Endothelial cell of umbilical vein (primary cell): ENCODE measurements at places on chromosomes 5 and 9. TPM values are rescaled to one million over a fixed set of nuclear protein-coding genes. Genes with fewer than 3 reads are reported as not detected.

IFNA17 gene
- total RNA-seq, result not detected in 2 replicates

GRCh38 chr9:116494815-116495634 is 192.1 kb upstream of the TRIM32 start:
- DNase-seq, result no peak

- DNase-seq, result no peak
Observed at GRCh38 chr5:124956471-124957029, 210.1 kb upstream of the ZNF608 start.

ZFP37 gene
- 1.3 and 1.6 TPM in 2 replicates for total RNA-seq

ANXA2R gene
- 6.6 and 8.1 TPM in 2 replicates for total RNA-seq

DNA sequence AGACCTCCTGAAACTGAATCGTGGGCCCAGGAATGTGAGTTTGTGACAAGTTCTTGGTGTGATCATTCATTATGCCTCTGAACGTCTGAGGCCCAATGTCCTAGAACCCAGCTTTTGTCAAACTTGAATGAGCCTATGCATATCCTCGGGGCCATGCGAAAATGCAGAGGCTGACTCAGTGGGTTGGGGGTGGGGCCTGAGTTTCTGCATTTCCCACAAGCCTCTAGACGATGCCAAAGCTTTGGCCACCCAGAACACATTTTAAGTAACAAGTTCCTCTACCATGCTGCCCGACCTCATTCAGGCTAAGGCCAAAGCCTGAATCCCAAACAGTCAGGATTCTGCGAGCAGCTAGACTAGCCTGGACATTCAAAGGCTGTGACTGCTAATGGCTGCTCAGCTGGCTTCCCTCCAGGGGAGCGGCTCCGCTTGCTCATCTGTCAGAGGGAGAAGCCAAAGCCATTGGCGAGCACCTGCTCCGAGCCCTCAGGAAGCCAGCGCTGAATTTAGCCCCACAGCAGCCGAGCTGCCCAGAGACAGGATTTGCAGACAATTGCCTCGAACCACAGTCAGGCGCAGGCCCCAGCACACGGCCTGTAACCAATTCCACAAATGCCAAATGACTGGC is 177.5 kb downstream of the ZDHHC21 start:
- no peak for DNase-seq

GRCh38 chr5:78888580-78889368 is 96.3 kb downstream of the ARSB start:
- no peak for DNase-seq

SLC22A4 gene
- 4.9 and 5.4 TPM in 2 replicates for total RNA-seq

- no peak for DNase-seq
Observed at GRCh38 chr9:38172586-38172985, 103.6 kb upstream of the SHB start.

DNA sequence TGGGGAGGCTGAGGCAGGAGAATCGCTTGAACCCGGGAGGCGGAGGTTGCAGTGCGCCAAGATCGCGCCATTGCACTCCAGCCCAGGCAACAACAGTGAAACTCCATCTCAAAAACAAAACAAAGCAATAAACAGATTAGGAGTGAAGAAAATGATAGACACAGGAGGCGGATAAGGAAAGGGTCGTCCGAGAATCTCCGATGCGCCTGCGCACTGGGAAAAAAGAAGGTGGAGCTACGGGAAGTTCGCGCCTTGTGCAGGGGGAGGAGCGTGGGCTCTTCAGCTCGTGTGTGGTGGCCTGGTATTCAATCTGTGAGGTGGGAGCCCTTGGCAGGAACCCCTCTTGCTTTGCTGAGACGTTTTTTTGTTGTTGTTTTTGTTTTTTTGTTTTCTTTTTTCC is 47.3 kb downstream of the GNA14 start:
- DNase-seq, result no peak

PCDHGA5 gene
- 0.78 and 0.93 TPM in 2 replicates for total RNA-seq

DNA sequence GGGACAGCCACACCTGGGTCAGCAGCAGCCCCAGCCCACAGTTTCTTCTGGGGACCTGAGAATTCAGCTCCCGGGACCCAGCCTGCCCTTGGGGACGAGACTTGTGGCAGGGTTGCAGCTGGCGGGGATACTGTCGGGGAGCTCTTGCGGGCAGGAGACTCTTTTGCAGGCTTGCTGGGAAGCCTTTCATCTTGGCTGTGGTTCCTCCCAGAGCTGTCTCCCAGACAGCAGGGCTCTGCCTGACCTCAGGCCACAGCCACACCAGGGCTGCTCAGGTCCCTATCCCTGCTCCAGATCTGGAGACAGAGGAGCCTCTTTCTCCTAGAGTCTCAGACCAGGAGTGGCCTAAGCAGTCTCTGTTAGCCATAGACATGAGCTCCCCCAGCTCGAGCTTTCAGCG is 4.7 kb upstream of the MYMK start:
- no peak for DNase-seq

- no peak for DNase-seq
Observed at GRCh38 chr5:14110196-14110595, 32.9 kb upstream of the TRIO start.

DNA sequence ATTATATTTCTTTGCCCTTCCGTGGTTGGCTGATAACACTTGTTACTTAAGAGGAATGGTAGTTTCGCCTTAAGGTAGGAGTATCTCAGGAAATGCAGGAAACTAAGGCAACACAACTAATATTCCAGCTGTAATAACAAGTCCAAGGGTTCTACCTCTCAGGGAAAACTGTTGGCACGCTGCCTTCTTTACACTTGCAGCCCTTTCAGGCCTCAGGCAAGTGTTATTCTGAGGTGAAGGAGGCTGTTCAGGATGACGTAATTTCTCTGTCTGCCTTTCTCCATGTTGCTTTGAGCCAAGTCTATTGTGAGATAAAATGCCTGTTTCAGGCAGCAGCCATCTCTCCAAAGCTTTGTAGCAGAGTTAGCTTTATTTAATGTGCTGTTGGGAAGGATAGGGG is 38.0 kb downstream of the VCAN start:
- peak; percentile 90 for DNase-seq

DNA sequence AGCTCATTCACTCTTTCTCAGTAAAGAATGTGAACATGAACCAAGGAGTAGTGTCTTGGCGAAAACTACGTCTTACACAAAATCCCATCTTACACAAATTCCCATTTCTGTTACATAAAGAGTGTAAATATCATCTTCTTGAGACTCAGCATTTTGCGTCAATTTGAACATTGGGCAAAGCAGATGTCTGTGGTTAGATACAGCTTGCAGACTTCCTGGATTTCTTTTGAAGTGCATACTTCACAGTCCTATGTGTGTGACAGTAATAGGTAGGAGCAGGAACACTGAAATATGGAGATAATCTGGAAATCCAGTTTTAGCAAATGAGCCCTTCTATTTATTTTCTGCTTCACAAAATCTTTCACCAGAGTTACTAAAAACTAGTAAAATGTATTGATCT is 58.8 kb downstream of the C6 start:
- DNase-seq, result no peak

FAF2 gene
- total RNA-seq, result 43.5 and 50.1 TPM in 2 replicates

- peak; percentile 34 for DNase-seq
Observed at GRCh38 chr9:121883281-121884056, 209.6 kb downstream of the TTLL11 start.

- no peak for DNase-seq
Observed at GRCh38 chr9:91751922-91752321, 198.1 kb downstream of the ROR2 start.

DNA sequence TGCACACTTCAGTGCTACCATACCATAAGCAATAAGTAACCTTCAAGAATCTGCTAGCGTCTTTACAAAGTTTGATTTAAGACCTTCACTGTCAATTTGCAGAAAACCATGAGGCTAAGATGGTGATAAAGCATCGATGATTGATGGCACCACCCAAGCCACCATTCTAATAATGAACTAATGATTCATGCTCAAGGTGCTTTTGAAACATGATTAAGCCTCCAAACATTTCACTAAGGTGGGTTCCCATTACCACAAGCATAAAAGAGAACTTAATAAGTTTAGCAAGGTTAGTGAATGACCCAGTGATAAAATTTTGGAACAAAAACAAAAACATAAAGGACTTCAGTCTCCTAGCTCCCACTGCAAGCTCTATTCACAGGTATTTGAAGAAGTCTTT is 214.7 kb downstream of the FBXL17 start:
- no peak for DNase-seq

DNA sequence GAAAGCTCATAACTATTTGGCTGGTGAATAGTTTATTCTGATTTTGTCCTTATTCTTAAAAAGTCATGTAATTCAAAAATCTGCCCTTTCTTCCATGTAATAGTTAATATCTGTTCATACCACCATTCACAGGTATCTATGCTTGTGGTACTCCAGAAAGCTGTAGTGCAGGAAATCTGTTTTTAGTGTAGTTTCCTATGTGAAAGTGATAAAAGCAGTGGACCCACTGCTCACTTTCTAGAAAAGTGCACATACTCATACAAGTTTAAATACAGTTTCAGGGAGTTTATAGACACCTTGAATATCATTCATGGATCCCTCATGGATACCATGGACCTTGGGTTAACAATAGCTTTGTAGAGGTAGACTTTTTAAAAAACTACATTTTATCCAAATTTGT is 20.2 kb downstream of the PBX3 start:
- DNase-seq, result no peak

DNA sequence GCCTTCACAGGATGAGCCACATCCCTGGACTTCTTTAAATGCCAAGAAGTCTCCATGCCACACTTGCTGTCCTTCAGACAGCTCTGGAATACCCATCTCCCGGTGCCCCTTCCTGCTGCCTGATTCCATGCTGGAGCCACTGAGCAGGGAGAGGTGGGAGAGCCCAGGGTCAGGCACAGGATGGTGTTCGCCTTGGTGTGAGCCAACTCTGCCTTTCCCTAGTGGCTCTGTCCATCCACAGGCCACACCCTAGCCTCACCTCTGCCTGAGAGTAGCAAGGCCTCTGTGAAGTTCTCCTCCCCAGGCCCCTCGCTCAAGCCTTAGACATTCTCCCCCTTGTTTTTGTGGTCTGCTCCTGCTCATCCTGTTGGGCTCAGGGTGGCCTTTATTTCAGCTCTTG is 54.2 kb upstream of the ANGPTL2 start:
- no peak for DNase-seq

DNA sequence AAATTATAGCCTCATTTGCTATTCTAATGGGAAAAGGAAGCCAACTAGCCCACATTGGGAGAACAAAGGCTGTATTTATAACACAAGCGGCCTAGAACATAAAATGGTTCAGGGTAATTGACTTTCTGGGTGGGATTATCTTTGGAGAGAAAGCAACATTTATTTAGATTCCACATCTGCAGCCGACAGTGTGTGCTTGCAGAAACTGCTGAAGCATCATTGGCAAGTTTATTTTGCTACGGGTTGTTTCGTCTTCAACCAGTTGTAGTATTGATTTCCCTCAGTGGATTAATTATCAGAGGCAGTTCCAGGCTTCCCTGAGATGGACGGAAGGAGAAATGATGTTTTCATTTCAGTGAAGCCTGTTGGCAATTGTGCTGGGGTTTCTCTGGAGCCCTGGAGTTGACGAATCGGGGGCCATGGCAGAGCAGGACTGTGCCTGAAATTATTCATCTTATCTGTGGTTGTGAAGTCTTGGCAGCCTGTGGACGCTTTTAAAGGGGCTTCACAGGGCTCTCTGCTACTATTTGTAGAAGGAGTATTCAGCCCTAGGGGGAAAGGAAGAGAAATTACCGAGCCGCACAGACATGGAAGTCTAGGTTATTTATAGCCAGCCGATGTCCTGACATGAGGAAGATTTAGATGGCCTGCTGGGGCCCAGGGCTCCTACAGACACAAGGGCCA is 290.6 kb upstream of the IRX4 start:
- no peak for DNase-seq

DNA sequence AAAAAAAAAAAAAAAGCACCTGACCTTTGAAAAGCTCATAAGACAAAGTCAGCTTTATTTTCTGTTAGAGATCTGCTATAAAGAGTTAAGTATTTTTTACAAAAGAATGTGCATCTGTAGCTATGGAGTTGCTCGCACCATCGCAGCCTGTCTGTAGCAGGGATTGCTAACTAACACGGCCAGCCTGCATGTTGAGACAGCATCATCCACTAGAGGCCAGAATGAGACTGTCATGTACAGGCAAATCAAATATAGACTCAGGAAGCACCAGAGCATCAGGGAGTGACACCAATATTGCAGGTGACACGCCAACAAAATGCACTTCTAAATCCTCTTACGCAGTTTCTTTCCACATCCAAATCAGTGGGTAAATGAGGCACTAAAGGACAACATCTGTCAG is 136.3 kb upstream of the RASEF start:
- DNase-seq, result peak; percentile 65

DNA sequence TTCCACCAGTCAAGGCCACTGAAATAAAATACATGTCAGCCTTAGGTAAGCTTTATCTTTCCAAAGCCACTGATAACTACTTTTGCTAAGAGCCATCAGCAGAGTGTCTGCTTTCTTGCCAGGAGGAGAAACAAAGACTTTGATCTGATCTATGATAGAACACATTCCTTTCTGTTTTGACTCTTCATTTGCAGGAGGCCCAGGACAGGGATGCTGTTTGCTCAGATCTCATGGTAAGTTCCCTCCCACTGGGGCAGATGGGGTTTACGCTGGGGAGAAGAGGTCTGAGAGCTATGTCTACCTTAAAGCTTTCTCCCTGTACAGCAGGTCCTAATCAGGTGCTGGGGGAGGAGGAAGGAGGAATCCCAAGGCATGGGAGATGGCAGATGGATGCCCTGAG is 497.6 kb downstream of the NTRK2 start:
- no peak for DNase-seq

- DNase-seq, result no peak
Observed at GRCh38 chr9:4168526-4168925, 131.3 kb downstream of the GLIS3 start.

- no peak for DNase-seq
Observed at GRCh38 chr5:125065741-125066140, 319.3 kb upstream of the ZNF608 start.

DNA sequence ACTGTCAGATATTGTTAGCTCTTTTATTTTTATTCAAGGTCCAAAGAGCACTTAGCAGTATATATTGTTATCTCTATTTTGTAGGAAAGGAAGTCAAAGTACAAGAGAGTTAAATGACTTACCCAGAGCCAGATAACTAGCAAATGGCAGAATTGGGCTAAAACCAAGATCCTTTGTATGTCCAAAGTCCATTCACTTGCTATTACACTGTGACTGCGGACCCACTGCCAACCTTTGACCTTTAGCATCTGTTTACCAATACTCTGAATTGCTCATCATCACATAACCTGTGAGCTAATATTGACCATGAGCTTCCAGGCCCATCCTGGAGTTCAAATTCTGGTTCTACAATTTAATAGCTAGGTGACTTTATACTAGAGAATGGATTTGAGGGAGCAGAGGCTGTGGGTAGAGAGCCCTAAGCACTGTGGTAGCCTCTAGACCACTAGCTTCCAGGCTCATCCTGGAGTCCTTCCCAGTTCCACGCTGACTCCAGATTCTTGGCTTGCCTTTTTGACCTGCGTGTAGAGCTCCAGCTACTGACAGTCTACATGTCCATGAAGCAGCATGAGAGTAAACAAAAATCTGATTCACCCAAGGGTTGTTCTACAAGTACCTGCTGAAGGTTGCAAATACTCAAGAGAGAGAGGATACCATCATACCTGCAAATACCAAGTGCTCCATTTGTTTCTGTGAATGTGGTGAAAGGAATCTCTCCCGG is 424.0 kb downstream of the SH3GL2 start:
- DNase-seq, result no peak
